Liver (tissue), 10 donors: ENCODE measurements at places on chromosomes 5 and 9.

DNA sequence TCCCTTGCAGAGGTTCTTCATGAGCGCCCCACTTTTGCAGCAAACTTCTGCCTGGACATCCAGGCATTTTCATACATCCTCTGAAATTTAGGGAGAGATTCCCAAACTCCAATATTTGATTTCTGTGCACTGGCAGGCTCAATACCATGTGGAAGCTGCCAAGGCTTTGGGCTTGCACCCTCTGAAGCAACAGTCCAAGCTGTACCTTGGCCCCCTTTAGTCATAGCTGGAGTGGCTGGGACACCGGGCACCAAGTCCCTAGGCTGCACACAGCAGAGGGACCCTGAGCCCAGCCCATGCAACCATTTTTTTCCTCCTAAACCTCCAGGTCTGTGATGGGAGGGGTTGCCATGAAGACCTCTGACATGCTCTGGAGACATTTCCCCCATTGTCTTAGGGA is 74.7 kb downstream of the ZFAND5 start:
- no peak for DNase-seq

DNA sequence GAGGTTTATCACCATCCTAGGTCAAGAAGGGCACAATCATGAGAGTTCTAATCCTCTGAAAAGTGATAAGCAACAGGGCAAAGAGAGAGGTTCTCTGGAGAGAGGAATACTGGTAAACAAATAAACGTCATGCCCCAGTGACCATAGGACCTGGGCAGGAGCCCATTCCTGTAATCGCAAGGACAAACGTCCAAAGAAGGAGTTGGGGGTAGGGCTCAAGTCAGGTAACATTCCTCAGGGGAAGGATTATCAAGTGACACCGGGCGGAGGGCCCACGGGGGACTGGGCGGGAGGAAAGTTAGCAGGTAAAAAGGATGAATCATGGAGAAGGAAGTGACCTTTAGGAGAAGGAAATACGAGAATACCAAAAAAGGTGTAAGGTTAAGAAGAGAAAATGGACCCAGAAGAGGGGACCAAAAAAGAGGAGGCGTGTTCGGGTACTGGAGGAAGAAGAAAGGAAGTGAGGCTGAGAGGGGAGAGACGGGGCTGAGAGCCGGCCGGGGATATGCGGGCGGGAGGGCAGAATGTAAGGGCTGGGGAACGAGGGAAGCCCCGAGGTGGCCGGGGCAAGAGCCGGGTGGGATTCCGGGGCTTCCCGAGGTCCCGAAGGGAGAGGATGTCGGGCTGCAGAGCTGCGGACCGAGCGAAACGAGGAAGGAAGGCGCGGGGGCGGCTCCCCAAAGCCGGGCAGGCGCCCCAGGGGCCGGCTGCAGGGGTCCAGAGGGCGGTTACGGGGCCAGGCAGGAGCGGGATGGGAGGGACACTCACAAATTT is 583 bp downstream of the DIAPH1 start:
- DNase-seq, result peak; percentile 57

DNA sequence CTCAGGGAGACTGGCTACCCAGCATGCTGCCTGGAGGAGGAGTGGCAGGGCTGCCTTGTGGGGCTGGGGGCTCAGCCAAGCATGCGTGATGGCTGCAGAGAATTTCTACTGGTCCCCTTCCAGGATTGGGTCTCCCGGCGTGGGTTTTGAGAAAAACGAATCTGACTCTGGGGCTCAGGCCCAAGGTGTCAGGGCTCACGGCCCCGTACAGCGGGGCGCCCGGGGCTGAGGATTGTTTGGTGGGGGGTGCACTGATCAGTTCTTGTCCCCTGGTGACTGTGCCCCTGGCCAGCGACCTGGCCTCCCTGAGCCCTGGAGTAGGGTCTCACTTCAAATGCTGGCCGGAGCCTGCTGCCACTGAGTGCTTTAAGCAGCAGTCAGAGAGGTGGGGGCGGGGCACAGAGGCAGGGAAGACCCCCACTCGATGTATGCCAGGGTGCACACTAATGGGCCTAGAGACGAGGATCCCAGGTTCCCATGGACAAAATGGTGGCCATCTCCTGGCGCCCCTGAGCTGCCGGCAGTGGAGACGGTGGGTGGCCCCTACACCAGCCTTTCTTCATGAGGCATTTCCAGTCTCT is 45.5 kb upstream of the RNU6ATAC start:
- DNase-seq, result no peak

DNA sequence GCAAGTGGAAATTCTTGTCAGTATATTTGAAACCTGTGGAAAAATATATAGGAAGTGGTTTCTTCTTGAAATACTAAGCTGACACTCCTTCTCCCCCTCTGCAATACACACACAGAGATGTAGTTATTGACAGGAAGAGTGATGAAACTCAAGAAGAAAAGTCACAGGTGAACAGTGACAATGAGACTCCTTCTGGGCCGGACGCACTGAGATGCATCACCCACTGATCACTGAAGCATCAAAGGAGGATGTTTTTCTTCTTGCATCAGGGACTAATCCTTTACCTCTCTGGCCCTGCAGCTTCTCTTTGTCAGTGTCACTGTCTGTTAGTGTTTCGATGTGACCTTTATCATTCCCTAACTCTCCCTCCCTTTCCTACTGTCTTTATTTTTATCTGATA is 1864.2 kb upstream of the C9orf72 start:
- DNase-seq, result no peak

DNA sequence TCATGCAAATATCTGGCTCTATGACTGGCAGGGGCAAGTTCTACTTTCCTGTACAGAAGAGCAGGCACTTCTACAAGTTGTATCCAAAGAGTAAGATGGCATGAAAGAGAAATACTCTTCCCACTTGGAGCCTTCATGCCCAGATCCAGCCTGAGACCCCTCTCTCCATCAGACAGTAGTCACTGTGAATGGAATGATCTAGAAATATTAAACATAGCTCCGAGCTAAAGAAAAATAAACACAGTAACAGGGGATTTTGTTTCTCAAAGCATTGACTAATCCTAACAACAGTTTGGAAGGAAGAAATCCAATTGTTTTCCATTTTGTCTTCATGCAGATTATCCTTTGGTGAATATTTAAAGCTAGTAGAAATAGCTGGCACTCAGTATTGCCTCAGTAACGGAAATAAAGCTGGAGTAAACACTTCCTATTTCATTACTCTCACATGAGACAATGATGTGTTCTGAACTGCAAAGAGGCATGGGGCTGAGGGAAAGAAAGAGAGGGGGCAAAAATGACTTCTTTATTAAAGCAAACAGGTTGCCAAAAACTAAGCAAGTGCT is 100.0 kb downstream of the SEMA5A start:
- no peak for DNase-seq
